Central memory CD8-positive, alpha-beta T cell (primary cell): ENCODE measurements at places on chromosomes 13 and 19.

DNA sequence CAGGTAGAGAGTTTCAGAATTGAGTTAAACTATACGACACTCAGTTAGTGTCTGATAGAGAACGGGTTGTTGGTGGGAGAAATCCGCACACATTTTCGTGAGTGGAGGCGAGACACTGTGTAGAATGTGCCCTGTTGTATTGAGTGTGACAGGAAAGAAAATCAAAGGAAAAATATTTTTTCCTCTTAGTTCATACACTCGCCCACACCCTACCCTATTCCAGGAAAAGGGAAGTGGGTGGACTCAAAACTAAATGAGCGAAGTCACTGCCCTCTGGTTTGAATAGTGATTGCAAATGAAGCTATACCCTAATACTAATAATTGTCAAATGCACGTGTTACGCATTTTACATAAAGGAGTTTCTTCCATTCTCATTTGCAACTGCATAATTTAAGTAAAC, 2.0 kb downstream of the ZNF347 start:
- DNase-seq = no peak

GRCh38 chr13:43132257-43132656, 108.9 kb downstream of the DNAJC15 start:
- no peak for DNase-seq

DNA sequence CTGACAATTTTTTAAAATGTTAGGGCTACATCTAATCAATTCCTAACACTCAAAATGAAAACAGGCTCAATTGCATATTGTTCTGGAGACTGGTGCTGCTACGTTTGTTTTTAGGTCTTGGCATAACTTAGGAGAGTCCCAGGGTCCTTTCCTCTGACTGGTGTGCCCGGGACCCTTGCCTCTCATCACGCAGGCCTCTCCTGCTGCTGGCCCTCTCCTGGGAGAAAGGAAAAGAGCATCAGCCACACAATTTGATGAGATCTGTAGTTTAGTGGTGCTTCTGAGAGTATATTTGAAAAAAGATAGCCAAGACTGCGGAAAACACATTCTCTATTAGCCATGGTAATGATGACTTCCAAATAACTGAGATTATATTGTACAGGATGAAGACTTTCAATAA, 380.0 kb downstream of the KLF12 start:
- DNase-seq = no peak

GRCh38 chr19:30036154-30037129, 94.4 kb downstream of the URI1 start:
- DNase-seq = no peak

GRCh38 chr13:112969692-112970338, 801 bp downstream of the MCF2L start:
- no peak for DNase-seq

DNA sequence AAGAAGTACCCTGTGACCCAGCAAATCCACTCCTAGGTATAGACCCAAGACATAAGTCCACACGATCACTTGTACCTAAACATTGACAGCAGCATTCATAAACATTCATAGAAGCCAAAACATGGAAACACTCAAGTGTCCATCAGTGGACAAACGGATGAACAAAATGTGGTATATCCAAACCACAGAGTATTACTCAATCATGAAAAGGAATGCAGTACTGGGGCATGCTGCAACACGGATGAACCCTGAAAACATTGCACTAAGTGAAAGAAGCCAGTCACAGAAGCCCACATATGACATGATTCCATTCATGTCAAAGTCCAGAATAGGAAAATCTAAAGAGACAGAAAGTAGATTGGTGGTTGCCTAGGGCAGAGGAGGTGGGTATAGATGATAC, 22.8 kb upstream of the CCNE1 start:
- DNase-seq = no peak

DNA sequence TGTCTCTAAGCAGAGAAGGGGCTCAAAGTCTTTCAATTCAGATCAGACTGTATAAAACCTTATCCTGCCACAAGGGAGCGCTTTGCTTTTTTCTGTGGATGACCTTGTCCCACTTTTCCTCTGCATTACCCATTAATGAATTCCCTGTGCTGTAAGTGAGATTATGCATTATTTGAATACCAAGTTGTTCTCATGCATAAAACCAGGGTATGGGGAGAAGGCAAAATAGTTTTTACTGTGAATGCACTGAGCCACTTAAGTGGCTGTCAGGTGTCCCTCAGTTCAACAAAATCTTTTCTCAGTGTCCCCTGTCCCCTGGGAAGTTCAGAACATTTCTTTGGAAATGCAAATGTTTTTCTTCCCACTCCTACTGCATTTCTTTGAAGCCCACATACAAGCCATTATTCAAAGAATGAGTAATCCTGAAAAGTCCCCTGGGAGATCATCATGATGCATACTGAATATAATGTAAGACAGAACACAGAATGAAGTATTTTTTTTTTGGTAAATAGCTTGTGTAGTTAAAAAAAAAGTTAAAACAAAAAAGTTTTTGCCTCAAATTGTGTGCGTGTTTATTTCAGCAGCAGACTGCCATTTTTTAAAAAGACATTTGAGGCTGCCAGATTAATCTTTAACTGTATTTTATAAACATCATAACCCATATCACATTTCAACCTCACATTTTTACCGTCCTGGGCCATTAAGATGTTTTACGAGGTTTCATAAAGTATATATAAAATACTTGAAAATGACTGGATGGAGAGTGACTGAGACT, 506.7 kb upstream of the PCDH9 start:
- DNase-seq = no peak

- DNase-seq = no peak
These were observed 1.4 kb downstream of the CUL4A start for GRCh38 chr13:113210833-113211232.

GRCh38 chr13:64782466-64782865, 2447.7 kb downstream of the PCDH9 start:
- no peak for DNase-seq

DNA sequence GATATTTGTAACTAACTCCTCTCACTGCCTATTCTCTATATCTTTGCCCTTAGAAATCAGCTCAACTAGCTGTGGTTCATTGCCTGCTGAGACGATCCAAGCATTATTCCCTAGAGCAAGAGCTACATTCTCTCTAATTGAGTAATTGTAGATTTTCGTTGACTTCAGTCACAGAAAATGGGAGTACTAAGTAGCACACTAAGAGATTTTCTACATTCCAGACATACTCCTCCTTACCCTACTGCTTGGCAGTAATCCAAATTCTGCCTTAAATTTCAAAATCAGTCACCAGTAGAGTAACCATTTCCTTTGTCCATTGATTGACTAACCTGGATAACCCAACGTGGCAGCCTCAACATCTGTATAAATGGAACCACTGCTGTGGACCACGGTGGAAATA, 1786.8 kb downstream of the SLITRK5 start:
- no peak for DNase-seq

DNA sequence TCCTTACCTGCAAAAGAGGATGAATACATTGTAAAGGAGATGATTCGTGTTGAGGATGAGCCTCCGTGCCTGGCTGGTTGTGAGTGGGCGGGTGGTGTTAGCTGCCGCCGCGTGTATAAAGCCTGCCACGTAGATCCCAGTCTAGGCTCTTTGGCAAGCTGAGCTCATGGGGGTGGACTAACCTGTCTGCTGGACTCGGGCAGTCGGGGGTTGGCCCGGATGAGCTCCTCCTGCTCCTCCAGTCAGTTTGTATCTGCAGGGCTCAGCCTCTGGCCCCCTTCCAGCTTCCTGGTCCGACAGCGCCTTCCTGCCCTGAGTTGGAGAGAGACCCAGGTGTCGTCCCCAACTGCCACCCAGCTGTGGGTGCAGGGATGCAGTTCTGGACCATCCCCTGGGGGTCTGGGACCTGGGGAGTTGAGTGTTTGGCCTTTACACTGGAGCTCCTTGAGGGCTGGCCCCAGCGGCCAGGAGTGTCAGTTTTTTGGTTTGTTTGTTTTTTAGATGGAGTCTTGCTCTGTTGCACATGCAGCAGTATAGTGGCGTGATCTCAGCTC, 20.9 kb downstream of the TECR start:
- no peak for DNase-seq

DNA sequence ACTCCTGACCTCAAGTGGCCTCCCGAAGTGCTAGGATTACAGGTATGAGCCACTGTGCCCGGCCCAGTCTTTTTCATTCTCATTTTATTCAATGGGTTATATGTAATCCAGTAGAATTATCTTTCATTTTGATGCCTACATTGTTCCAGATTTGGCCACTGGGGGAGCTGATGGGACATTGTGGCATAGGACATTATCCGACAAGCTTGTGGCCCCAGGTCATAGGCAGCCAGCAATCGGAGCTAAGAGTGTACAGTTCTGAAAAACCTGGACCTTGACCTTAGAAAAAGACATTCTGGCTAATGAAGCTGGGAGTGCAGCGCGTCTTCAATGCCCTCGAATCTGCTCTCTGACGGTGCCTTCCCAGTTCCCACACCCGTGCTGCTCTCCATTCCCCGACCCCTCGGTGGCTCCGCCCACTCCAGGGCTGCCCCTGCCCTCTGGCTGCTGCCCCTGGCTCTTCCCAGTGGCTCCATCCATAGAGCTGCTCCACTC, 108.7 kb downstream of the TEX29 start:
- DNase-seq = no peak

DNA sequence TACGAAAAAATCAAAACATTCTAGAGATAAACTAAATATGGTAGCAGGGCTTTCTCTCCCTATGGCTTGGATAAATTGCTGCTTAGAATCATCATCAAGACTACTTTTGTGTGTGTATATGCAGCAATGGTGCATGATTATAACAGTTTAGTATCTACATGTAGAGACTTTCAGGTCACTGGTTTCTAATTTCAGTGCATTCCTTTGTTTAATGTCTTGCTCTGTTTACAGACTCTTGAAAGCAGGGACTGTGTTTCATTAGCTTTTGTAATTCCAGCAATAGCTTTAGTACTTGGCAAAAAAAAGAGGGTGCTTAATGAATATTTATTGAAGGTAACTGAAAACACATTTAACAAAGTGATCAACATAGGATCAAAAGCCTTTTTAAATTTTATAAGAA, 420.7 kb downstream of the PCDH9 start:
- no peak for DNase-seq

DNA sequence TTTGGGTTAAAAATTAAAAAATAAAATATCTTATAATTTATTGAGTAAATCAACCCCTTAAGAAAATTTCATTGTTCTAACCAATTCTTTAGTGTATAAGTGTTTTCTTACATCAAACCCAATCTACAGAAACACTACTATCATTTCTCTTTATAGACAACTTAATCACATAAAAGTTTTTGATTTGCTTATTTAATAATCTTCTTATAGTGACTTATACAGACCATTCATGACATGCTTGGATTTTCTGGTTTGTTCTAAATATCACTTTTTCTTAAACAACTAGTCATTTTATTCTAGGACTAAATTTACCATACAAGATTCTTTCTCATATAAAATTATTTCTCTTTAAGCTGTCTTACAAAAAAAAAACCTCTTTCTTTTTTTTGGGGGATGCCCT, 27.3 kb upstream of the ZSCAN5A start:
- no peak for DNase-seq

- no peak for DNase-seq
These were observed 43.2 kb upstream of the RANBP3 start for GRCh38 chr19:6020972-6021805.

DNA sequence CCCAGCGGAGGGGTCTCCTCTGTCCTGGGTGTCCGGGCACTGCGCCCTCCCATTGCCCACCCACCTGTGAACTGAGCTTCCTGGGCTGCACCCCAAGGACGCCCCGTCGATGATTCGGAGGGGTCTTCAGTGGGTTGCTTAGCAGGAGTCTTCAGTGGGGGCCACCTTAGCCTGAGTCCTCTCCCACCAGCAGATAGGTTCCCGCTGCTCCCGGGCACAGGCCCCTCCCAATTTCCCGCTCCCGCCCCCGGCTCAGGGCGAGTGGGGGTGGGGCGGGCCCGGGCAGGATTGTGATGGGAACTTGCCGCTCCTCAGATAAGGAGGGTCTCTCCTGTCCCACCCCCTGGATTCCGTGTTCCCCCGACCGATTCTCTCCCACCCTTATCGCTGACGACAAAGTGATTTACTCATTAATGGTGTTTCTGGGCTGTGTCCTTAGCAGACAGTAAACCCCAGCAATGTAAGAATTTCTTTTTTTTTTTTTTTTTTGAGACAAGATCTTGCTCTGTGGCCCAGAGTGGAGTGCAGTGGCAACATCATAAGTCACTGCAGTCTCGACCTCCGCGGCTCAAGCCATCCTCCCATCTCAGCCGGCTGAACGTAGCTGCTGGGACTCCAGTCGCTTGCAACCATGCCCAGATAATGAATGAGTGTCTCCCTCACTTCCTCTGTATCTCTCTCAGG, 655 bp upstream of the S1PR5 start:
- DNase-seq = no peak

DNA sequence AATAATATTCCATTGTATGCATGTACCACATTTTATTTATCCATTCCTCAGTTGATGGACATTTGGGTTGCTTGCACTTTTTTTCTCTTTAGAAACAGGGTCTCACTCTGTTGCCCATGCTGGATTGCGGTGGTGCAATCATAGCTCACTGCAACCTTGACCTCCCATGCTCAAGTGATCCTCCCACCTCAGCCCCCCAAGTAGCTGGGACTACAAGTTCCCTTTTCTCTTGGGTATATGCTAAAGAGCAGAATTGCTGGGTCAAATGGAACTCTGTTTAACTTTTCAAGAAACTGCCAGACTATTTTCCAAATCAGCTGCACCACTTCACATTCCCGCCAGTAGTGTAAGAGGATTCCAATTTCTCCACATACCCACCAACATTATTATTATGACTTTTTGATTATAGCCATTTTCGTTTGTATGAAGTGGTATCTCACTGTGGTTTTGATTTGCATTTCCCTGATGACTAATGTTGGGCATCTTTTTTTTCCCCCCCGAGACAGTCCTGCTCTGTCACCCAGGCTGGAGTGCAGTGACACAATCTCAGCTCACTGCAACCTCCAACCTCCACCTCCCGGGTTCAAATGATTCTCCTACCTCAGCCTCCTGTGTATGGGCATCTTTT, 7.6 kb upstream of the IPO5 start:
- no peak for DNase-seq

DNA sequence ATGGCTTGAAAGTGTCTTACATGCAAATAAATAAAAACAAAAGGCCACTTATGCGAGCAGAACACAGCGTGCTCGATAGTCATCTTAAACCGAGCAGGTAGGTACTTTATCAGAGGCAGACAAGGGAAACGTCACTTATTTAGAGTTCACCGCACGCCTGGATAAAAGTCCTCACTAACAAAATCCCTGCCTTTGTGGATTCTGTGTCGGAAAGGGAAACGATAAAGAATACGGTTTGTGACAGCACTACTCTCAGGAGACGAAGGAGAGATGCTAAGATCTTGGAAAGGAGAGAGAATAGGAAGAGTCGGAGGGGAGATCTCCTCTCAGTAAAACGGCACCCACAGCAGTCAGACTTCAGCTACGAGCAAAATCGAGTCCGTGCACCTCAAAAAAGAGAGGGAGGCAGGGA, 581 bp downstream of the RCBTB1 start:
- no peak for DNase-seq

DNA sequence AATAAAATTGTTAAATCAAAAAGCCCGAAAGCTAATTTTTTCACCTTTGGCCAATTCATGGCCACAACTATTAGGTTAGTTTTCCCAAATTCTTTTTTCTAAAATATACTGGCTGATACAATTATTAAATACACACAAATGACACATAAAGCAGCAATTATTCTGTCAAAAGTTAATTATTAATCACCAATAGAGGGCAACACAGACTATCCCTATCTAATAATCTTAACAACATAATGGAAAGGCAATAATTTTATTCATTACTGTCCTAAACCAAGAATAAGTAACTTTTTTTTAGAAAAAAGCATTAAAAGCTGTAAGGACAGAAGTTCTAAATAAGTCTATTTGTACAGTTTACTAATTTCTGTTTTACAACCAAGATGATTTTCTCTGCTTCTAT, 51.7 kb downstream of the KATNAL1 start:
- no peak for DNase-seq

GRCh38 chr13:106306748-106307277, 228.6 kb downstream of the EFNB2 start:
- no peak for DNase-seq
